Stimulated activated CD8-positive, alpha-beta memory T cell treated with anti-CD3 and anti-CD28 coated beads, Interleukin-7, amount 100 ng/mL, for 1 hour (primary cell): ENCODE measurements at places on chromosomes 5 and 9.

DNA sequence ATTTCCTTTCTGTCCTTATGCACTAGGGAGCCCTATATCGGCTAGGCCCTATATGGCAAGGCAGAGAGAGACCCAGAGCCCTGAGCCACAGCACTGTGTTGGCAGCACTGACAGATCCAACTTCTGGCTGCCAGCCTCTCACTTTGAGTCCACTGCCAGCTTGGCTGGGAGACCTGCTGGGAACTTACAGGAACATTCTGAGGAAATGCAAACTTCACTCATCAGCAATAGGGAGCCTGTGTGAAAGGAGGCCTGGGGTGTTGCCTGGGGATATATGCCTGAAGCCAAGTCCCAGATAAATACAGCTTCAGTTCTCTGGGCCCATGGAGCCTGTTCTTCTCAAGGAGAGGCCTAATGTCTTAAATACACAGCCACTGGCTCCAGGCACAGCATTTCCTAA is 78.0 kb downstream of the ADRB2 start:
- DNase-seq = no peak

GRCh38 chr9:108436448-108436847 is 419.3 kb downstream of the ACTL7B start:
- no peak for DNase-seq

GRCh38 chr9:133563291-133563796 is 28.8 kb downstream of the ADAMTSL2 start:
- no peak for DNase-seq

DNA sequence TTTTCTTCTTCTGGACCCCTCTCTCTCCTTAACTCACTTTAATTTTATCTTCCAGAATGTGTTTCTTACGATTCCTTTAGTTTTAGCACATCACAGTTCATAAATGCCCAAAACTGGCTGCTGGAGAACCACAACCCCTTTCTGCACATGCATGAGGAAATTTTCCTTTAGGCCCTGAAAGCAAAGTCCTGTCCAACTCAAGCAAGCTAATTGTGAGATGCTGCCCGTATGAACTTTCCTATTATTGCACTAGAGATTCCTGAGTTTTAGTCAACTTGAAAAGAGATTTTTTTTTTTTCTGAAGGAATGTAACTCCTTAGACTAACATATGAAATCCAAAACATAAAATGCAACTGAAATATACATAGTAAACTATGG is 52.1 kb upstream of the DAB2 start:
- DNase-seq = no peak

DNA sequence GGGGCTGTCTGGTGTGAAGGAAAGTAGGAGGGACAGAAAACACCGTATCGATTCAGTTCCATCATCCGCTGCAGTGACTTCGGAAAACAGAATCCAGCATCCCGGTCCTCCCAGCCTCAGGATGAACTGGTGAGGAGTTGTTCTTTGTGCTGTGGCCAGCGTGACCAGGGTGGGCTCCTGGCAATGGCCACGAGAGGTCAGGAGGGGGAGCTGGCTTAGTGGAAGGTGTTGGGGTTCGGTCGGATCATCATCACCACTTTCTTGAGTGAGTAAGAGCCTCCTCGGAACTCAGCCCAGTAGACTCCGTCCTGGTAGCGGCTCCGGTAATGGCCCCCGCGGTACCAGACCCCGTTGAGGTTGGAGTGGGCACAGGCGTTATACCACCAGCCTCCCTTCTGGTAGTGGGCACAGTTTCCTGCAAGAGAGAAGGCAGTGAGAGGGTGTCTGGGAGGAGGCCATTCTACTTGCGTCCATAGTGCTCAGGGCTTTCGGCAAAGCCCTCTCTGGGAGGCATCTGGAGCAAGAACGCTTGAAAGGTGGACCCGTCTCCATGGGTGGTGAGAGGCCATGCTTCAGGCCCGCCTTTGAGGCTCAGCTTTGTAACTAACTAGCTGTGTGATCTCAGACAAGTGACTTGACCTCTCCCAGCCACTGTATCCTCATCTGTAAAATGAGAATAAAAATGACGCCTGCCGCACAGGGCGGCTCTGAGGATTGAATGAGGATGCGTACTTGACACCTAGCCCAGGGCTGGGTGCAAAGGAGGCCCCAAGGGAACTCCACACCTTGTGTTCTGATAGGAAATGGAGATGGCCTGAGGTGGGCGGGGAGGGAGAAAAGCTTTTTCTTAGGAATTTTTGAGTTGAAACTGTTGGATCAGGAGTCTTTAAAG is 33.5 kb downstream of the ANGPTL2 start:
- DNase-seq = no peak

- DNase-seq = no peak
Measured at GRCh38 chr9:89654025-89654662, 49.3 kb downstream of the GADD45G start.

- no peak for DNase-seq
Measured at GRCh38 chr5:108101821-108102220, 280.1 kb downstream of the FBXL17 start.

DNA sequence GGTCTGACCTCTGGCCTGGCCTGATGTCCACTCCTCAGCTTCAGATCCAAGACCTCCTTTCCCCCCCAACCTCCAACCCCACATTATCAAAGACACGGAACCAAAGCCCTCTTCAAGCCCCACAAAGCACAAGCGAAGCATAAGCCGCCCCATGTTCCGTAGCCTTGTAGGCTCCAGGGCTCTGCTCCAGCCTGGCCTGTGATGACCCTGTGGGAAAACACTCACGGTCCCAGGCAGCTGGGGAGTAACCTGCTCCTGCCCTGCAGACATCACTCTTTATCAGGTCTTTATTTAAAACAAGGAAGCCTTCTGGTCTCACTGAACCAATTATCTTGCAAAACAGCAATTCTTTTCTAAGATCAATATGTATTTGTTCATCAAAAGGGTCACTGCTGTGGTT is 15.4 kb upstream of the WNK2 start:
- DNase-seq = no peak

DNA sequence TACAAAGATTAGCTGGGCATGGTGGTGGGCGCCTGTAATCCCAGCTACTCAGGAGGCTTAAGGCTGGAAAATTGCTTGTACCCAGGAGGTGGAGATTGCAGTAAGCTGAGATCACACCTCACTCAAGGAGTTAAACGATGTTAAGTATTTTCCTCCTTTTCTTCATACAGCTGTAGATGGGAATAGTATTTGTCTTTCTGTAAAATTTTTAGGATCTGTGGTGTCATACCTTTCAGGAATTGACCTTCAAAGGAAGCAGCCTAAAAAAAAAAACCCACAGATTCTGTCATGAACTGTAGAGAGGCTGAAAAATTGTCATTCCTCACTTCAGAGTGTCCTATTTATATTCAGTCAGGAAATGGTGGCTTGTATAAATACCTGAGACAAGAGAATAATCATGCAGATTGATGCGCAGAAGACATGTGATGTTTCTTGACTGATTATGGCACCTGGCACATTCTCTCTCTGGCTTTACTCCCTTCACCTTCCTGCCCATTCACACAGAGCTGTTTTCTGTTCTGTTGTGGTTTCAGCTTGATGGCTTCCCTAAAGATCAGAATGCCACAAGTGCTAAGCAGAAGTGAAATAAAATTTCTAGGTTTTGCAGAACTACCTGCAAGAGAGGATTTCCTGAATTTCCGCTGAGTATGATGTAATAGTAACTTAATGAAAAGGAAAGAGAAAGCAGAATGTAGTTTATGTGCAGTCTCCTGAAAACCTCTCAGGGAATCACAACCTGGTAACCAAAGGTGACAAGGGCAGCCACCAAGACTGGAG is 3.8 kb downstream of the IFNA1 start:
- no peak for DNase-seq
